ENCODE measurements at places on chromosomes 13 and 19.

DNA sequence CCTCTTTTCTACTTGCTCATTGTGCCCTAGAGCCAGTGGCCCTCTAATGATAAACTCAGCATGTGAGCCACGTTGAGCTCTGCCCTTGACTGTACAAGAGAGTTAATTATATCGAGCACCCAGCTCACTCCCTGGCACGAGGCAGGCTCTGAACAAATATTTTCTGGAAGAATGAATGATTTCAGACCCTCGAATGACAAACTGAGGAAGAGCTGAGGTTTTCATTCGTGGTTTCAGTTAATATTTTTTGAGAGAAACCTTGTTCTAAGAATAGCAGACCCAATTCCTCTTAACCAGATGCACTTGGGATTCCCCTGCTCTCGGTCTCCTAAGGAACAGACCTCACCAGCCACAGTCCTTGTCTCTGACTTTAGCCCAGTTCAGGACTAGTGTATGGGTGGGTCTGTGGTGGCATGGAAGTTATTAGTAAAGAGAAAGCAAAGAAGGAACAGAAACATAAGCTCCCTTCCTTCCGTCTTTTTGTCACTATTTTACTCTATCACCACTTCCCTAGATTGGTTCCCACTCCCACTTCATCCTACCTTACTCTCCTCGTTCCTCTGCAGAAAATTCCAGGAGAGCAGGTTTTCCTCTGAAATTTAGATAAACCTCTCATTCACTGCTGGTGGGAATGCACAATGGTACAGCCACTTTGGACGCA lies 22.1 kb upstream of the WDFY2 start:
- no peak for DNase-seq

DNA sequence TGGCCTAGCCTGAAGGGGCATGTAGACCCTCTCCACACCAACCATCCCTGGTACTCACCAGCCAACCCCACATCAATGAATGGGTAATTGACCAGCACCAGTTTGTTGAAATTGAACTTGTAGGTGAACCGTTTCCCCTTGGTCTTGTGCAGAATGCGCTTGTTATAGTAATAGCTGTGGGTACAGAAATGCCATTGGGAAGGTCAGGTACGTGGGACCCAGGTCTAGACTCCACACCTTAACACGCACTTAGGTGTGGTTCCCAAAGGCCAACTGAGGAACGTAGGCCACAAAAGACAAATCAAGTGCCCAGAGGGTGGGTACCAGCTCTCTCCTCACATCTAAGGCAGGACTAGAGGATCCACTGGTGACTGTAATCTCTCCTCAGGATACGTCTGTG lies 5.2 kb downstream of the ERF start:
- no peak for DNase-seq

DNA sequence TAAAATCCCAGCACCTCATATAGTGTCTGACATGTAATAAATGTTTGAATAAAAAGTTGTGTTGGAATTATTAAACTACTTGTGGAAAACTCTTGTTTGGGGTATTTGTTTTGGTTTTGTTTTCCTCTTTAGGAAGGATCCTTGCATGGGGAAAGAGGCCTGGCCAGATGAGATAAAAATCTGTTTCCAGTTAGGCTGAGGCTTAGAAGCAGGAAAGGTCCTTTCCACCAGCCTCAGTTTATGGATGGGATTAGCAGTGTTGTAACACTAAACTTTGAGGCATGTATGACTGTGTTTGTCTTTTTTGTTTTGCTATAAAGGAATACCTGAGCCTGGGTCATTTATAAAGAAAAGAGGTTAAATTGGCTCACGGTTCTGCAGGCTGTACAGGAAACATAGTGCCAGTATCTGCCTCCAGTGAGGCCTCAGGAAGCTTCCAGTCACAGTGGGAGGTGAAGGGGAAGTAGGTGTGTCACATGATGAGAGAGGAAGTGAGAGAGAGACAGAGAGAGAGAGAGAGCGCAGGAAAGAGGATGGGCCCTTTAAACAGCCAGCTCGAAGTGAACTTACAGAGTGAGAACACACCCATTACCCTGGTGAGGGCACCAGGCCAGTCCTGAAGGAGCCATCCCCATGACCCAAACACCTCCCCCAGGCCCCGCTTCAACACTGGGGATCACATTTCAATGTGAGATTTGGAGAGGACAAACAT lies 21.6 kb downstream of the SPATA13 start:
- no peak for DNase-seq

DNA sequence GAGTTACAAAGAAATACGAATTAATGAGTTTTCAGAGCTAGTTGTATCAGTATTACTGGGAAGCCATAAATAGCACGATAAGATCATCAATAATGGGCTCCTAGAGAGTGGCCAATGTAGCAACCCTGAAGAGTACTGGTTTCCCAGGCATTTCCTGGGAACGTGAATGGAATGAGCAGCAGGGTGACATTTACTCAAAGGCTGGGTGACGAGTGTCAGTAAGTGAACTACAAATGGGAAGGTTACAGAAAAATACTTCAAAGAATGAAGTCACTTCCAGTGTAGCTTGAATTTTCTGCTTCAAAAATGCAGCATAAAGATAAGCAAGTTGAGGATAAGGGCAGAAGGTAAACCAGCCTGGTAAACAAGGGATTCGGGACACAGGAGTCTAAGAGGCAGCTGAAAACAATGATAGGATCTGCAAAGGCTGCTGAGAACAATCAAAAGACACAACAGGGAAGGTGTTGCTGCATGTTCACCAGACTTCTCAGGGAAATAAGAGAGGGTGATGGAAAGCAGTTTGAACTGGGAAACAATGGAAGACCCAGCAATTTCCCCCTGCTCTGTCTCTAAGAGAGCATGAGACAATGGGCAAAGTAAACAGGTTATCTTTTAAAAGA lies 48.6 kb upstream of the POSTN start:
- DNase-seq = no peak

DNA sequence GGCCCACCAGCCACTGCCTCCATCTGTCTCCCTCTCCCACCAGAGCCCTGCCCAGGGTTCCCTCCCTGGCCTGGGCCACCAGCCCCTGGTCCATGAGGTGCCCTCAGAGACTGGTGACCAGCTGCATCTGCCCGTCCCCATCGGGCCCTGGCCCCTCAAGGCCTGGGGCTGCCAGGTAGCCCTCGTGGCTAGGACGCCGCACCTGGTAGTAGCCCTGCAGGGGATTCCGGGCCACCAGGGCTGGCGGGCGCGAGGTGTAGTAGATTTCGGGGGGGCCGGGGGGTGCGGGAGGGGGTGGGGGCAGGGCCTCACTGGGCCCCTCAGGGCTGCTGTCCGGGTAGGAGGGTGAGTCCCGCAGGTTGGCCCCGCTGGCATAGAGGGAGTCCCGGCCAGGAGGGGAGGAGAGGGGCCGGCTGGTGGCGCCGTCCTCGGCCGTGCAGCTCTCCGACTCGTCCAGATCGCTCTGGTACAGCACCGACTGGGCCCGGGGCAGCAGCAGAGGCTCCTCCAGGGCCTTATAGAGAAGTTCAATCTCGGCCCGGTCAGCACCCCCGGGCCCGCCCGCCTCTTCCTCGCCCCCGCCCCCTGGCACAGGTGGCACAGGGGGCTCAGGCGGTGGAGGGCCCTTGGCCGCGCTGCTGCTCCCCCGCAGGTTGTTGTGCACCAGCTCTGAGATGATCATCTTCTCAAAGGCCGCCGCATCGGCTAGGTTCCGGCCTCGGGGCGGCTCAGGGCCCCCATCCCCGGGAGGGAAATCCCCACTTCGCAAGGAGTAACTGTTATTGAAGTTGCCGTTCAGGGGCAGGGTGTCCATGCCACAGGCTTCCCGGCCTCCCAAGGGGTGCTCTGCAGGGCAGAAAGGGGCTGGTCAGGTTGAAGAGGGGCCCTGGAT lies 14.6 kb upstream of the ASF1B start:
- DNase-seq = no peak

DNA sequence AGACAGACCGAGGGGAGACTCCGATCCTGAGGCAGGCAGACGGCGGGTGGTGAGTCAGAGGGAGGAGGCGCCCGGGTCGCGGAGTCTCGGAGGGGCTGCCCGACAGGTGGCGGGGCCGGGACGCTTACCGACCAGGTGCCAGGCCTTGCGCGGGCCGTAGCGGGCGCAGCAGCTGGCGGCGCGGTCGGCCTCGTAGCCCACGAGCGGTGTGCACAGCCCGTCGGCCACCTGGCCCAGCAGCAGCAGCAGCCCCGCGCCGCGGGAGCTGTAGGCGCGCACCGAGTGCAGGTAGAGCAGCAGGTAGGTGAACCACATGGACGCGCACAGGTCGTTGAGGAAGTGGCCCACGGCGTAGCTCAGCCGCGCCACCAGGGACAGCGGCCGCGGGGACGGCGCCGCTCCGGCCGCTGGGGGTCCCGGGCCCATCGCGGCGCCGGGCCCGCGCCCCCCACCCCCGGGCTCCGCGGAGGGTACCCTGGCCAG lies 367 bp downstream of the MFSD12 start:
- DNase-seq = no peak

DNA sequence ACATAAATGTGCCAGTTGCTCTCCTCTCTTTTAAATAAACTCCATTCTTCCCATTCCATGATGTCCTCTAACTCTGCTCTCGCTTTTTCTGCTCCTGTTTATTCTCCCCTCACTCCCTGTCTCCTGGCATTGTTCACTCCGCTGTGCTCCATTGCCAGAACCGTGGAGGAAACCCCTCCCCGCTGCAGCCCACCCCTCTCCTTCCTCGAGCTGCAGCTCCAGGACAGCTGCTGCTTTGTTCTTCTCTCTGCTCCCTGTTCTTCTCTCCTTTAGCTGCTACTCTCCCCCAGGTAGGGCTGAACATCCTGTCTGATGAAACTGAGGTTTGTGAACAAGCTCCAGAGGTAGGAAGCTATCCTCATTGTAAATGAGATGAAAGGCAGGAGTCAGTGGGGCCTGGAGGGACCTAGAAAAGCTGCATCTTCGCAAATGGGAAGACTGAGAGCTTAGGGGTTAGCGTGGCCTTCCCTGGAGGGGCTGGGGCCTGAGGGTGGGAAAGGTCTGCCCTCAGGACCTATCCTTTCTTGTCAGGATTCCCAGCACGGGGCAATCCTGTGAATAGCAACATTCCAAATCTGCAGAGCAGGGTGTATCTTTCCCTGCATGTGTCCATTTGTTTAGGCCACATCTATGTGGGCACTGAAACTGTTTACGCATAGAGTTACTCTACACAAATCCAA lies 243.7 kb downstream of the DNAJC15 start:
- no peak for DNase-seq

GRCh38 chr13:43360171-43360570 lies 336.8 kb downstream of the DNAJC15 start:
- no peak for DNase-seq

GRCh38 chr13:112203614-112204013 lies 136.7 kb downstream of the SOX1 start:
- DNase-seq = no peak

- no peak for DNase-seq
These were observed 29.1 kb downstream of the SIGLEC5 start for GRCh38 chr19:51600940-51601580.

- no peak for DNase-seq
These were observed 125.3 kb downstream of the KATNAL1 start for GRCh38 chr13:30181888-30182651.

- DNase-seq = no peak
These were observed 4.2 kb downstream of the CCDC8 start for GRCh38 chr19:46409191-46409590.

GRCh38 chr13:110944121-110944967 lies 29.5 kb upstream of the ANKRD10 start:
- peak; percentile 77 for DNase-seq

GRCh38 chr19:2800506-2800905 lies 15.2 kb downstream of the THOP1 start:
- no peak for DNase-seq

DNA sequence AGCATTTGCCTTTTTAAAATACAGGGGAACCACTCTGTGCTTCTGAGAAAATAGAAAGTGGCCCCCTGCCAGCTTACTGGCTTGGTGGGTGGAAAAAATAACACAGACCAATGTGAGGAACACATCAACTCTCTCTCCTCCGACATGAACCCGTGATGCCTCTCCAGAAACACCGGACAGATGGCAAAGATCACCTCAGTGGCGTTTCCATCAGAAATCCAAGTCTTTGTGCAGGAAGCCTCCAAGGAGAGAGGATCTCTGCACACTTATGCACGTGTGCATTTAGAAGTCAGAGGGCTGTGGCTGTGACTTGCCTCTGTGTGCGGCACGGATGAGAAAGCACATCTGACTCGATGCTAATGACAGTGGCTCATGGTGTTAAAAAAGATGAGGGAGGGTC lies 112.3 kb upstream of the KLF12 start:
- no peak for DNase-seq

- DNase-seq = no peak
These were observed 933 bp upstream of the UQCR11 start for GRCh38 chr19:1606138-1606651.

GRCh38 chr13:98052412-98052811 lies 90.5 kb upstream of the FARP1 start:
- DNase-seq = no peak

DNA sequence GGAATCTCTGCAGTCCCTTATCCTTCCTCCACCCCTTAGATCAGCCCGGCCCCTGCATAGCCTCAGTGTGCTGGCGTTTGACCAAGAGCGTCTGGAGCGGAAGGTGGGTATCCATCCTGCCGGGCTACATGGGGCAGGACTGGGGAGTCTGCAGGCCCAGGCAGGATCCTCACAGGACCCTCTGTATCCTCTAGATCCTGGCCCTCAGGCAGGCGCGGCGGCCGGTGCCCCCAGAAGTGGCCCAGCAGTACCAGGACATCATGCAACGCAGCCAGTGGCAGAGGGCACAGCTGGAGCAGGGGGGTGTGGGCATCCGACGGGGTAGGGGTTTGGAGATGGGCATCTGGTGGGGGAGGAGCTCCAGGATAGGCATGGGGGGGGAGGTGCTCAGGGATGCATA lies 8.9 kb downstream of the PODNL1 start:
- no peak for DNase-seq

GRCh38 chr13:87130423-87130822 lies 540.7 kb upstream of the SLITRK5 start:
- no peak for DNase-seq

- DNase-seq = no peak
These were observed 25.1 kb upstream of the CEBPG start for GRCh38 chr19:33348301-33349010.

GRCh38 chr19:52600639-52601024 lies 30.5 kb downstream of the ZNF701 start:
- no peak for DNase-seq

DNA sequence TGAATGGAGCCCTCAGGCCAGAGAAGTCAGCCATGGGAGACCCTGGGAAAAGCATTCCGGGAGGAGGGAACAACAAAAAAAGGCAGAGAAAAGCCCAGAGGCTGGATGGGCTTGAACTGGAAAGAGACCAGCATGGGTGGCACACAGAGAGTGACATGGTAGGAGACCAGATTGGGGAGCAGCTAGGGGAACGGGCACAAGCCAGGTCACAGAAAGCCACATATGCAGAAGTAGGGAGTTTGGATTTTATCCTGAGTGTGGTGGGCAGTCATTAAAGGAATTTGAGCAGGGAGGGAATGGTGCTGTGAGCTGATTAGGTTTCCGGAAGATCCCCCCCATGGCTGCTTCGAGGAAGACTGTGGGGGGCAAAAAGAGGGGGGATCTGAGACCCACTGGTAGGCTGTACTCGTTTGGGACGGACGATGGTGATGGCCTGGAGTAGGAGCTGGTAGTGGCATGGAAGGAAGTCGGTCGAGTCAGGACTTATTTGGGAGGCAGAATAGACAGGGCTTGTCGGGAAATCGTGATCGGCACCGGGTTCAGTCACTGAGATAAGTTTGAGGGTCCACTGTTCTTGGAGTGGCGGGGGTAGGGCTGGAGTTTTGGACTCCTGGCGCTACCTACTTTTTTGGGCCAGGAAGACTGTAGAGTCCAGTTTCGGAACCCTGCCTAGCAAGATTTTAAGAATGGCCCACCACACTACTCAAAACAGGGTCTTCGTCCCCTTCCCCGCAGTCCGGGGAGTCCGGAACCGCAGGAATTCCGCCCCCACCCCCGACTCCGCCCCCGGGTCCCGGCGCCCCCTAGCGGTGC lies 949 bp downstream of the SERTAD1 start:
- no peak for DNase-seq

Data from kidney capillary endothelial cell (primary cell).